Activated naive CD4-positive, alpha-beta T cell treated with anti-CD3 and anti-CD28 coated beads, Interleukin-2, amount 50 U/mL, for 72 hours (primary cell): ENCODE measurements at places on chromosomes 6 and 20. TPM values are rescaled to one million over a fixed set of nuclear protein-coding genes. Genes with fewer than 3 reads are reported as not detected.

DNA sequence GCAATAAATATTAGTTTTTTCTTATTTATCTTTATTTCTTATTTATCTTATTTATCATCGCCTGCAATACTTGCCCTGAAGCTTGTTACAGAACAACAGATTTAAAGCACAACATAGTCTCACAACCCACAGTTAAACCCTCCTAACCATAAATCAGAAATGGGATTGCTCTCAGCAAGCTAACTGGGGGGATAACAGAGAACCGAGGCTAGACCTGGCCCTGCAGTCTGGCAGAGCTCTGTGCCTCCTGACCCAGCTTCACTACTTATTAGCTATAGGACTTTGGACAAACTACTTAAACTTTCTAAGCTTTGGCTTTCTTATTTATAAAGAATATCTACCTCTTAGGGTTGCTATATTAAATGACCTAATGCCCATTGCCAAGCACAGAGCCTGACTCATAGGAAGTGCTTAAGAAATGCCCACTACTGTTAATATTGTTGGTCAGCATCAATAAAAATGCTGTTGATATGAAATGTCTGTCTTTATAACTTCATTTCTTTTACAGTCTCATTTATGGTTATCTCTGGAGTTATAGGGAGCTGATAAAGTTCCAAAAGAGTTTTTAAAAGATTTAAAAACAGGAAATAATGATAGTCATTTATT lies 87.9 kb upstream of the BEND6 start:
- DNase-seq = no peak

DNA sequence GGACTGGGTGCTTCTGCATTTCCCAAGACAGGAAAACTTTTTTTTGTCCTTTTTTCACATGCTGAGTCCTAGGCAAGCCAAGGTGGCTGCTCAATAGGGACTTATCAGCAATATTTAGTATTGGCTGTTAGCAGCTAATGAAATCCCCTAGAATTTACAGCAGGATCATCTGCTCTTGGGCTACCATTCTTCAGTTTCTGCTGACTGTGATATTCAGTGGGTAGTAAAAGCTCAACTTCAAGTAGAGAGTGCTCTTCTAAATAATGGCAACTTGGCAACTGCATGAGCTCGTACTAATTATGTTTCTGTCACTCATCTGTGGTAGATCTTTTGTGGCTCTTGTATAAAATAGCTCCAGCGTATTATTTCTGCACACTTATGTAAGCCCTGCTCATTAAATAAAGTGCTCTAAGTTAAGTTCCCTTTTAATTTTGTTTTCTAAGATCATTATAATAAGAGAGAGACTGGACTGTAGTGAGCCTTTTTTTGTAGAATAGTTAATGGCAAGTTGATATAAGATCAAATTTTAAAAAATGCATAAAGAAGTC lies 110.3 kb downstream of the SLC35F1 start:
- no peak for DNase-seq

GRCh38 chr20:24422091-24422760 lies 47.2 kb upstream of the SYNDIG1 start:
- DNase-seq = no peak

Gene ABHD16B
- not detected for total RNA-seq

Gene B3GALT4
- 3.7 TPM for total RNA-seq
